ENCODE measurements at places on chromosomes 6 and 20.

GRCh38 chr6:170485159-170485558, 67.9 kb downstream of the PSMB1 start:
- no peak for DNase-seq

DNA sequence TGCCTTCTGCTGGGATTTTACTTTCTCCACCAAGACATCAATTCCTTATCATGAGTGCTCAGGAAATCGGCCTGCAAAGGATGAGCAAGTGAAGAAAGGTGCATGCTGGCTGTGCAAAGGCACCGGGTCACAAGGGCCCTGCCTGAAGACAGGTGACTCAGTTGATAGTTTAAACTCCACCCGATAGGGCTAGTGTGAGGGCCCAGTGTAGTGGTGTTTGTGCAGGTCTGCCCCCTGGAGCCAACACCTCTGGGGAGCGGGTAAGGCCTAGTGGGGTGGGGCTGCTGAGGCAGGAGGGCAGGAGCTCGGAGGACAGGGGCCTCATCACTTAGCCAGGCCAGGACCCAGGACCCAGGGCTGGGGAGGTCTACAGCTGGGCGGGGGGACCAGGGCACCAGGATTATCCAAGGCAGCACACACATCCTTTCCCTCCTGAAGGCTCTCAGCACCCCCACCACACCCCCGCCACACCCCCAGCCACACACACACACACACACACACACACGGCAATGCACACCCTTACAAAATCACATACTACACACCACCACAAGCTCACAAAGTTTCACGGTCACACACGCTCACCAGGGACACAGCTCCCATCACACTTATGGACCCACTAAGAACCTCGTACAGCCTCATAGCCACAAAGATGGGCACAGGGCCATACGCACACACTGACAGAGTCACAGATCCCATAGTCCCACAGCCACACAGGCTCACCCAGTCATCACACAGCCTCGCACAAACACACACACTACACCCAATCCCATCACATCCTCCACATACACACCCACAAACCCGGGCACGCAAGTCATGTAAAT, 75.4 kb downstream of the GRM4 start:
- DNase-seq, result no peak

GRCh38 chr6:148762231-148762630, 15.4 kb downstream of the UST start:
- DNase-seq, result no peak

DNA sequence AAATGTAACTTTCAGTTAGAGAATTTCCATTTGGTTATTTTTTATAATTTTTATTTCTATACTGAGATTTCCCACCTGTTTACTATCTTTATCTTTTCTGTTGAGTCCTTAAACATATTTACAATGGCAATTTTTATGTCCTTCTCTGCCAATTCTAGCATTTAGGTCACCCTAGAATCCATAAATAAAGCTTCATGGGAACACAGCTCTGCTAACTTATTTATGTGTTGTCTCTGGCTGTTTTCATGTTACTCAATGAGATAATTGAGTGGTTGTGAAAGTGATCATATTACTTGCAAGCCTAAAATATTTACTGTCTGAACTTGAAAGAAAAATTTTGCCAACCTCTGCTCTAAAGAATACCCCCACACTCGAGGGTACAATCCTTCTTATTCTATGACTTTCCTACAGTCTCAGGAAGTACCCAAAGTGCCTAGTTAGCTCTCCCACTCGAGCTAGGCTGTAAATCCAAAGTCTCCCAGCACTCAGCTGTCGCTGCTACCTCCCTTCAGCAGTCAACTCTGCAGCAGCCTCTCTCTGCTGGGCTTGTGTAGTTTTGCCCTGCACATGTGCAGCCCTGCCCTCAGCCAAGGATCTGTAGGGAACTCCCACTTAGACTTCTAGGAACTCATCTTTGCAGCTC, 53.5 kb upstream of the GCLC start:
- DNase-seq, result no peak

- DNase-seq, result no peak
Observed at GRCh38 chr6:17418281-17419188, 25.1 kb downstream of the CAP2 start.

DNA sequence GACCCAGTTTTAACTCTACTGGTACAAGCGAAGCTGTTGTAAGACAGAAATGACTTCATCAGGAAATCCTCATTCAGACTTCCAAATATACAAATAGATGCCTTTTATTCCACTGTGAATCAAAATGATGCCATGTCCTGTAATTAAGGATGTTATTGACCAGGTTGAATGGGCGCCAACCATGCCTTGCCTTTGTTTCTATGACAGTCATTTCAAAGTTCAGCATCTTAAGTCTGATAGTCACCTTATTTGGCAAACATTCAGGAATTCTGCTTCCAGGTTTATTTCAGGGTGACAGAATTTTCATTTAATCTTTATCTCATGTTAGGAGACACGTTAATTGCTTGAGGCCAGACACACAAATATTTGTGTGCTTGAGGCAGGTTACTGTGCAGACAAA, 592.8 kb upstream of the JAG1 start:
- no peak for DNase-seq

GRCh38 chr20:25238319-25239037, 9.4 kb upstream of the PYGB start:
- no peak for DNase-seq

- no peak for DNase-seq
Observed at GRCh38 chr6:20769631-20770030, 235.4 kb downstream of the CDKAL1 start.

GRCh38 chr6:81937296-81937937, 184.9 kb upstream of the TENT5A start:
- no peak for DNase-seq

GRCh38 chr6:9140172-9140571, 704.8 kb upstream of the SLC35B3 start:
- DNase-seq, result no peak

DNA sequence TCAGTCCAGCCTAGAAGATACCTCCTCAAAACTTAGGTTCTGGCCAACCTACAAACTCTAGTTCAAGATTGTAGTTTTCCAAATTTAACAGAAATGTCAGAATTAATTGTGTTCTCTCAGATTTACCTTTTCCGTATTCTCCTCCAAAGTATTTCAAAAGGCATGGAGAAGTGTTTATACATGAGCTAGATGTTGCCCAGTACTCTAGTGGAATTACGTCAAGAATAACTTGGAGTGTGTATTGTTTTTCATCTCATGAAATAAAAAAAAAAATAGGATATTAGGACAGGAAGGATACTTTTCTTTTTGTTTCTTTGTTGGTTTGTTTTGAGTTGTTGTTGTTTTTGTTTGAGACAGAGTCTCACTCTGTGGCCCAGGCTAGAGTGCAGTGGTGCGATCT, 32.3 kb upstream of the MARCKS start:
- DNase-seq, result no peak

- no peak for DNase-seq
Observed at GRCh38 chr20:3010985-3011723, 32.3 kb upstream of the GNRH2 start.

DNA sequence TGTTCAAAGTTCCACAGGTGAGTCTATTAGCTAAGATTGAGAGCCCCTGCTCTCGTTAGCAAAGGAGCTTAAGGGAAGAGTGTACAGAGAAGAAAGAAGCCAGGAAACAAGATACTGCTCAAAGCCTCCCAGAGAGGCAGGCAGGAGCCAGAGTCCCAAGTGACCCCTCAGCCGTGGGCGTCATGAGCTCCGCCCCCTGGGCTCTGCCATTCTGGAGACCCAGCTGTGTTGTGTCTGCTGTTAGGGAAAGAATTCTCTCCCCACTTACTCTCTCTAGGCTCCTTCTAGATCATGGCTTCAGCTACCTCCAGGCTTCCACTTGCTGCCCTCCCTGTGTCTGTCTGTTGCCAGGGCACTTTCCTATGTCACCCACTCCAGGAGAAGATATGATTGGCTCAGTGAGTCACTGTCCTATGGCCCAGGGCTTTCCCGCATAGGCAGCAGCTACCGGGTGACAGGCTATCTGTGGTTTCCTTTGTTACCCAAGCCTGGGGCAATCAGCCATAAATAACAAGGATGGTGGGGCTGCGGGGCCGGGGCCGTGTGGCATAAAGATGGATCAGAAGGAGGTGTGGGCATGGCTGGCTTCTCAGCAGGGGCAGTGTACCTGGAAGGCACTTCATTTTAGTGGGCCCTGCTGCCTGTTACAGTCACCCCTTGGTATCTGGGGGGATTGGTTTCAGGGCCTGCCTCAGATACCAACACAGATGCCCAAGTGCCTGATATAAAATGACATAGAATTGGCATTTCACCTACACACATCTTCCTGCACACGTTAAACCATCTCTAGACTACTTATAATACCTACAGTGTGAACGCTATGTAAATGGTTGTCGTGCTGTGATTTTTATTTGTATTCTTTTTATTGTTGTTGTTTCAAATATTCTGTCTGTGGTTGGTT, 118.9 kb downstream of the ARMC2 start:
- no peak for DNase-seq

All from stimulated activated CD4-positive, alpha-beta T cell treated with anti-CD3 and anti-CD28 coated beads, Interleukin-1b, Interleukin-23, amount 100 ng/mL, for 1 hour (primary cell).